ENCODE measurements at places on chromosomes 5 and 9.

DNA sequence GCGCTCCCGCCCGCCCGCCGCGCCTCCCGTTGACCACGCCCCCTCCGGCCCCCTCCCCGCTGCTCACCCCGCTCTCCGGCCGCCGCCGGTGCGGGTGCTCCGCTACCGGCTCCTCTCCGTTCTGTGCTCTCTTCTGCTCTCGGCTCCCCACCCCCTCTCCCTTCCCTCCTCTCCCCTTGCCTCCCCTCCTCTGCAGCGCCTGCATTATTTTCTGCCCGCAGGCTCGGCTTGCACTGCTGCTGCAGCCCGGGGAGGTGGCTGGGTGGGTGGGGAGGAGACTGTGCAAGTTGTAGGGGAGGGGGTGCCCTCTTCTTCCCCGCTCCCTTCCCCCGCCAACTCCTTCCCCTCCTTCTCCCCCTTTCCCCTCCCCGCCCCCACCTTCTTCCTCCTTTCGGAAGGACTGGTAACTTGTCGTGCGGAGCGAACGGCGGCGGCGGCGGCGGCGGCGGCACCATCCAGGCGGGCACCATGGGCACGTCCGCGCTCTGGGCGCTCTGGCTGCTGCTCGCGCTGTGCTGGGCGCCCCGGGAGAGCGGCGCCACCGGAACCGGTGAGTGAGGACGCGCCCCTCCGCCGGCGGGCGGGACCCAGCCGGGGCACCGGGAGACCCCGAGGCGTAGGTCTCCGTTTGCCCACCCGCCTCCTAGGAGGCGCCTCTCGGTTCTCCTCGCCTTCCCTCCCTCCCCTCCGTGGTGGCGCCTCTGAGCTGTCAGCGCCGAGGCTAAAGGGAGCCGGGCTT lies at the start of gene VLDLR:
Gene VLDLR, plus strand, starts transcription at position 66 of the 739 bp plus-strand sequence. Its CDS starts 403 bp downstream, at position 469.
- DNase-seq, result peak; percentile 89

DNA sequence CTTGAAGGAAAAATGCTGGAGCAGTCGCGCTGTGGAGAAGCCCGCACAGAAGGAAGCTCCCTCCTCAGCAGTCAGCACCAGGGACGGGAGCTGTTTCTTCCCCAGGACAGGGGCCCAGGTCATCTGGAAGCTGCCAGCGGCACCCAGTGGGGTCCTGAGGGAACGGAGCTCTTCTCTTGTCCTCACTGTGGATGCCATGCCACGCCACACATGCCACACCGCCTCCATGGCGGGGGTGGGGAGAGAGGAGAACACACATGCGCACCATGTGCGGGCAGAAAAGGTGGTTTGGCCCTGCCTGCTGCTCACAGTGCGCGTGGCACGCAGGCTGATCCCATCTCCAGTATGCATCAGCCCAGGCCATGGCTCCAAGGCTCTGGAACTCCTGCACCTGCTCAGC lies 41.7 kb upstream of the ZNF354B start:
- no peak for DNase-seq

GRCh38 chr5:89613222-89613956 lies 730.4 kb upstream of the MEF2C start:
- DNase-seq, result no peak

DNA sequence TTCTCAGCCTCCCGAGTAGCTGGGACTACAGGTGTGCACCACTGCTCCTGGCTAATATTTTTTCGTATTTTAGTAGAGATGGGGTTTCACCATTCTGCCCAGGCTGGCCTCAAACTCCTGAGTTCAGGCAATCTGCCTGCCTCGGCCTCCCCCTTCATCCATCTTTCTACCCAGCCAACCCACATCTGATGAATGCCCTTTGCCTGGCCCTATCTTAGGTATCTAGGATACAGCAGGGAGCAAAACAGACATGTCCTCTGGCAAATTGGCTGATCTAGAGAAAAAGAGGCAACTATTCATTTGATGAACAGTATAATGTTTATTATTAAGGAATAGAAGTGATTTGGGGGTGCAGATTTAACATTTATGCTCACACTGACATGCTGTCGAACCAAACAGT lies 123.0 kb downstream of the TRIO start:
- DNase-seq, result no peak

- no peak for DNase-seq
Measured at GRCh38 chr9:119420231-119420630, 51.0 kb upstream of the BRINP1 start.

DNA sequence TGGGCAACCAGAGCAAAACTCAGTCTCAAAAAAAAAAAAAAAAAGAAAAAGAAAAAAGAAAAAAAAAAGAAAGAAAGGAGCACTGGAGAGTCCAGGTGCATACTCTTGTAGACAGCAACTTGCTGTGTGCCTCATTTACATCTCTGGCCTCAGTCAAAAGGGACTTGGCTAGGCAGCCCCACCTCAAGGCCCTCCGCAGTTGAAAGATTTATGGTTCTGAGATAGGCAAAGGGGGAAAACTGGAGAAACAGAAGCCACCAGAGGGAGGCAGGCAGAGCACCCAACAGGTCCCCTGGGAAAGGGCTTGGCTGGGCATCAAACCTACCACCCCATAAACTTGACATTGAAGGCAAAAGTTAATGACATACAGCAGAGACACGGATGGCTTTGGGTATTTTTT lies 6.1 kb downstream of the ORM2 start:
- DNase-seq, result no peak

DNA sequence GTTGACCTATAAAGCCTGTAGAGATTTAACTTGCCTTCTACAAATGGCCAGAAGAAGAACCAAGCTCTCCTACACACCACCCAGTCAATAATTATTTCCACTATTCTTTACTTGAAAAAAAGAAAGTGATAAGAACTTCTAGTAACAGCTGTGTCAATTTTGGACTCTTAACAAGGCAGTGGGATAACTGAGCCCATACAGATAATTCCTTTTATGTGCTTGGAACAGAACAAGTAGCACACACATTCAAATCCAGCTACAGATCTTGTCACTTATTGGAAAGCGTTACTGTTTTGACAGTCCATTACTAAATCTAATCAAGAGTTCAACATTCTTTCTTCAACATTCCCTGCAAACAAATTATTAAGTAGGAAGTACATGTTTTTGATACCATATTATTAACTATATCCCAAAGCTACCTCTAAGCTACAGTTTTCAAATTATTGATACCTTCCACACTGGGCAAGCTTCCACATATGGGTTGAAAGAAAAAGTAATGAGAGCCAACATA lies 6.3 kb downstream of the PTGER4 start:
- no peak for DNase-seq

GRCh38 chr5:13303445-13303844 lies 641.0 kb downstream of the DNAH5 start:
- DNase-seq, result no peak

GRCh38 chr5:15020736-15021135 lies 149.2 kb upstream of the ANKH start:
- DNase-seq, result peak; percentile 29

GRCh38 chr5:14062178-14062577 lies 81.0 kb upstream of the TRIO start:
- DNase-seq, result no peak

DNA sequence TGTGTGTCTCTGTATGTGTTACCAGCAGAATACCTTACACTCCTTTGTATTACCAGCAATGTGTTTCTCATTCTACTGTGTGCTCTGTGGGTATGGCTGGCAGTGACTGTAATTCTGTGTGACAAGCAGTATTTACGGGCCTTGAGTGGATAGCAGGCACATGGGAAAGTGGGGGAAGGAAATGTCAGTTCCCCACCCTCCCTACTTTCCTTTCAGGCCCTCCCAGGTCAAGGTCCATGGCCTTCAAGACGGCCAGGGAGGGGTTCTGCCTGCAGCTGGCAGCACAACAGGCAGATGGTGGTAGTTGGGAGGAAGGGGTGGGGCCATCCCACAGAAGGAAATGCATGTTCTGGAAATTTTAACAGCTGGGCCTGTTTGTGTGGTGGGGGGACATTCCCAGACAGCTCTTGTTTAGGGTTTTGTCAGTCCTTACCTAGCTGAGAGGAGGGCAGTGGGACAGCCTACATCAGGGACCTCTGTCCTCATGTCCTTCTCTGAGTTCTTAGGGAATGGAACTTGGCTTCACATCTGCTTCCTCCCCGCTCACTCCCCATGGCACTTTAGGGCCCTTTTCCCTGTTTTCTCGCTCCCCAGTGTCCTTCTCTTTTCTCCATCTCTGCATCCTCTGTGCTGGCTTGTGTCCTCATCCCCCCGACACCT lies 14.6 kb upstream of the TNIP1 start:
- DNase-seq, result peak; percentile 52

DNA sequence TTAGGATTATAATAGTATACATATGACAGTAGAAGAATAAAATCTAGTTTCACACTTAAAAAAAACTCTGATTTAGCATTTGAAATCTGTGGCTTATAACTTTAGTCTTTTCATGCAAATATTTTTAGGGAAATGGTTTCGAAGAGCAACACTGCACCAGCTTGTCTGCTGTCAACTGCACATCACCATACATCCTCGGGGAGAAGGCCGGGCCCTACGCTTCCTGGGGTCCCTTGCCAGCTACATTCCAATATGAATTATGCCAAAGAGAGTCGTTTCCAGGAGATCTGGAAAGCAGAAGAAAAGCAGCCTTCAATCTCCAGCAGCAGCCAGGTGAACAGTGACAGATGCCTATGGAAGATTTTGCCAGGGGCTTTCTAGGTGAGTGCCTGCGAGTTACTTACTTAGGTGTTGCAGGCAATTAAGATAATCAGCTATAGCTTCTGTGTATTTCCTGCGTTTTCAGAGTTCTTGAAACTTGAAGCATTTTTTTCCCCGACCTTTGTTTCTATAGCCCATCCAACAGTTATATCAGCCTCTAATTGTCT lies 166.8 kb downstream of the TRPM3 start:
- no peak for DNase-seq

- no peak for DNase-seq
Measured at GRCh38 chr9:76613974-76614373, 150.3 kb upstream of the PCA3 start.

- DNase-seq, result no peak
Measured at GRCh38 chr5:96081276-96081858, 119.7 kb upstream of the ELL2 start.

GRCh38 chr5:5483880-5484598 lies 61.6 kb downstream of the ICE1 start:
- DNase-seq, result peak; percentile 60

DNA sequence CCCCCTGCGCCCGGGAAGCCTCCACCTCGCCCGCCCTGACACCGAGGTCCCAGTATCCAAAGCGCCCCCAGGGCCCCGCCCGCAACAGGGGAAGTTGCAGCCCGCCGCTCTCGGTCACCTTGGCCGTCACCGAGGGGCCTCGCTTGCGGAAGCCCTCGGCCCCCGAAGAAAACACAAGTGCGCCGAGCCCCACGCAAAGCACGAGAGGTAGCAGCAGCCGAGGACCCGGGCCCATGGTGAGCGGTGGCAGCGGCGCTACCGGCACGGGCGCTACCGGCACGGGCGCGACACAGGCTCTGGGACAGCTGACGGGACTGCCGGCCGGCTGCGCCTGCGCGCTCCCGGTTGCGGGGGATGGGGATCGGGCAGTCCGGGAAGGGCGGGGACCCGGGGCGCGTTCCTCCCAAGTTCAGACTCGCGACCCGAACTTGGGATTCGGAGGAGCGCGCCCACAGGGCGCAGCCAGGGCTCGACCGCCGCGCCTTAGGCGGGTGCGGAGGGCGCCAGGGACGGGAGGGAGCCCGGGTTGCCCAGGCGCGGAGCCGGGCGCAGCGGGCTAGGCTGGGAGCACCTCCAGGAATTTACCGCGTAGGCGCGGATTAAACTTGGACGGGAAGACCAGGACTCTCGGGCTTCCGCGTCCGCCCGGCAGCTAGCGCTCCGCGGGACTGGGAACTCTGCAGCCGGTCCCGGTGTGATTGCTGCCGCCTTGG lies at the start of gene PPIC:
Gene PPIC, minus strand, starts transcription at position 335 of the 713 bp plus-strand sequence. Its CDS starts 100 bp downstream, at position 235.
- DNase-seq, result peak; percentile 98

- no peak for DNase-seq
Measured at GRCh38 chr5:32534041-32534440, 51.3 kb upstream of the SUB1 start.

Measured in GM03348 (cell line).